H9 (cell line): ENCODE measurements at places on chromosomes 7 and 10.

- no peak for DNase-seq
These were observed 213.0 kb upstream of the PLXNA4 start for GRCh38 chr7:132789281-132789680.

DNA sequence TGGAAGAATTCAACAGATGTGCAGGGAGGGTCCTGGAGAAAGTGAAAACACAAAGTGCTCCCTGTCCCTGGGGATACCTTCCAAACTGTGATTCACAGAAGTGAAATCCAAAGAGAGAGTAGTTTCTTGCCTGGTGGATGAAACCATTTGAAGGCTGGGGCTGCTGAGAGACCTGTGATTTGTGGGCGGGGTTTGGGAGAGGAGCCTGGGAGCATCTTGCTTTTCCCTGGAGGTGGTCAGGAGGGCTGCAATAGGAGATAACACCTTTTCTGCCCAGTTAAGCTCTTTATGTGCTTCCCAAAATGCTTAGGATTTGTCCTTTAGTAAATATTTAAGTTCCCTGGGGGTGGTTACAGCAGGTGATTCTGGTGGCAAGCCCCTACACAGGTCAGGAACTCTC lies 105.3 kb upstream of the TPK1 start:
- DNase-seq, result peak; percentile 73

DNA sequence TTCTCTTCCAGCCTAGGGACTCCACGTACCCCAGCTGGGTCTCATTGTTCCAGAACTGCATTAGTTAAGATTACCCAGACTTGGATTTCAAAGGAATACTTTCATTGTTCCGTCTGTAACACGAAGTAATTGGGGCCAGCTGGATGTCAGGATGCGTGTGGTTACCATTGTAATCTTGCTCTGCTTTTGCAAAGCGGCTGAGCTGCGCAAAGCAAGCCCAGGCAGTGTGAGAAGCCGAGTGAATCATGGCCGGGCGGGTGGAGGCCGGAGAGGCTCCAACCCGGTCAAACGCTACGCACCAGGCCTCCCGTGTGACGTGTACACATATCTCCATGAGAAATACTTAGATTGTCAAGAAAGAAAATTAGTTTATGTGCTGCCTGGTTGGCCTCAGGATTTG lies 21.0 kb downstream of the LRRC17 start:
- DNase-seq, result peak; percentile 78

DNA sequence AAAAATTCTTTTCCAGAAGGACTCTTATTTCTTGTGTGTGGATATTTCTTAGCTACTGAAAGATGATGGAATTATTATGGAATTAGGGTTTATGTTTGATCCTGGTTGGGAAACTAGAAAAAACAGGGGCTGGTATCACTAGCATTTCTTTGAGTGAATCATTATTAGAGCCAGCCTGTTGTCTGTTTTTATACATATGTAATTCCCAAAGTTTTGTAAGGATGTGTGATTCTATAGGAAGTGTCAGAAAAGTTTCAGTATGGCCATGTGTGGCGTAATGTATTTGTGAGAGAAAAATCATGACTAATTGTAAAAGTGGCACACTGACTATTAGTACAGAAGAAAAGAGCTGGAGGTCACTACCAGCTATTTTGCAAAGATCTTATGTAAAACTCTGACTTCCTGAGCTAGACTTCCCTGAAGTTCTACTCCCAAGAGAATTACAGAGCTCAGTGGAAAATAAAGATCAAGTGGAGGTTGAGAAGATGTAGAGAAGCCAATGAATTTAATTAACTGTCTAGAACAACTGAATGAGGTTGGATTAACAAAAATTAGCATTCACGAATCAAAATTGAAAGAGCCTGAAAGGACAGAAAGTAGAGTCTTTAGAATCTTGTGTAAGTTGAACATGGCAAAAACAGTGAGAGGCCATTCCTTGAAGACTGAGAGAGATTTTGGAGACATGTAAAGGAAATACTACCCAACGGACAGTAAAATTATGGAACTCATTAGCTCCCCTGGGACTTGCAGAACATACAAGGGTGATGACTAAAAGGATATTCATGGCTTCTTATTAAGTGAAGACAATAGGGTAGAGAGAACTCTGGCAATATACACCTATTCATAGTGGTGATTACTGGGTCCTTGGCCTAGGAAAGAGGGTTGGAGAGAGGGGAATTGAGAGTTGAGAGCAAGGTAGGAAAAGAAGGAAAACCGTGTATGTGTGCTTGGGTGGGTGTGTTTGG lies 12.5 kb downstream of the ZNF365 start:
- no peak for DNase-seq

DNA sequence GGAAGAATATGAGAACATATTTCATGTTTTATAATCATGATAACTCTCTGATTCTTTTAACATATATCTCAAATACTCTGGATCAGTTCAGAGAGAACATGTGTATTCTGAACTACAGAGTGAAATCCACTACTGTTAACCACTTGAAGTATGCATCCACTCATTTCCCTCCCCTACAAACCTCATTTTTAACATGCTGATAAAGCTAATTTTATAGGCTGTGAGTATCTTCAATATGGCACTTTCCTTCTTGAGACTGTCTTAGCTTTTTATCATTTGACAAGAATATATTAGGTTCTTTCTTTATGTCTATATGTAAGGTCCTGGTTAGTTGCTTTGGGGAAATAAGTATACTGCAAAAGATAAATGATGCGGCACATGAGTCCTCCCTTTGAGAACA lies 154.8 kb downstream of the MLLT10 start:
- no peak for DNase-seq

- DNase-seq, result no peak
These were observed 124.8 kb upstream of the LSM8 start for GRCh38 chr7:118059209-118059608.

DNA sequence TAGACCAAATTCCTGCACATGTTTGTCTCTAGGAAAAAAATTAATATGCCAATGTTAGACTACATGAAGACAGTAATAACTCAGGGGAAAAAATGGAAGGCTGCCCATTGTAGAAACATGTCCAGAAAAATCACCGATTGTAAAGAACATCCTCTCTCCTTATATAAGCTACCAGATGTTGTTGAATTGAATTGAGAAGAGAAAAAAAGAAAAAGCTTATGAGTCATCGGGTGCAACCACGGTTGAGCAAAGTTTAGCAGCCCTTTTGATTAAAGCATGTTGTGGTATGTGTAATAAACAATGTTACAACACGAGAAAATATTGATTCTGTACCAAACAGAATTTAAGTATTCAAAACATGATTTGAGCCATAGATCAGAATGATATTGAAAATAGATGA lies 102.3 kb upstream of the ARHGAP21 start:
- no peak for DNase-seq

- peak; percentile 96 for DNase-seq
These were observed 168.9 kb downstream of the NRF1 start for GRCh38 chr7:129780257-129780973.

- no peak for DNase-seq
These were observed 567 bp downstream of the GTF2IRD1 start for GRCh38 chr7:74454021-74454924.

DNA sequence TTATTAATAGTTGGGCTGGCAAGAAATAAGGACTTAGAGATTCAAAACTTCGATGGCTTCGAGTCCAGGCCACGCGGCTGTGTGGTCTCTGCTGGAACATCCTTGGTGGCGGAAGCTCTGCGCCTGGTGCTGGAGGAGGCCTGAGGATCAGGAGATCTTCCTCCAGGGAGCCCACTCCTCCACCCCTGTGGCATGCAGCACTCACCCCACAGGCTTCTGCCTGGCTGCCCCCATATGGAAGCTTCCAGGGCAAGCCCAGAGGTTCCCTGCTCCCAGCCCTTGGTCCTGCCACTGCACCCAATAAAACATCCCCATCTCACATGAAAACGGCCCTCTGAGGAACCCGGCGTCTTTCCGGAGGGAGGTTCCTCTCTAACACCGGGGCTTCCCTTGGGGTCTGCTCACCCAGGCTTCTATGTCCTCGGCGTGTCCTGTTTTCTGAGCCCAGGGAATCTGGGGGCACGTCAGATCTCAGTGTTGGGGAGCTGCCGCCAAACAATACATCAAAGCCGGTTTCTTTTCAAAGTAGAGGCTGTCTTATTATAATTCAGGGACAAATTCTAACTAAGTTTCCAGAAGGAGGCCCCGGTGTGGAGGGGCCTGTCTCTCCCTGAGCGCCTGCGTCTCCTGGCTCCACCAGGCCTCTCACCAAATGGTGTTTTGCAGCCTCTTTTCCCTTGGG lies 32.4 kb downstream of the CALML3 start:
- DNase-seq, result no peak

DNA sequence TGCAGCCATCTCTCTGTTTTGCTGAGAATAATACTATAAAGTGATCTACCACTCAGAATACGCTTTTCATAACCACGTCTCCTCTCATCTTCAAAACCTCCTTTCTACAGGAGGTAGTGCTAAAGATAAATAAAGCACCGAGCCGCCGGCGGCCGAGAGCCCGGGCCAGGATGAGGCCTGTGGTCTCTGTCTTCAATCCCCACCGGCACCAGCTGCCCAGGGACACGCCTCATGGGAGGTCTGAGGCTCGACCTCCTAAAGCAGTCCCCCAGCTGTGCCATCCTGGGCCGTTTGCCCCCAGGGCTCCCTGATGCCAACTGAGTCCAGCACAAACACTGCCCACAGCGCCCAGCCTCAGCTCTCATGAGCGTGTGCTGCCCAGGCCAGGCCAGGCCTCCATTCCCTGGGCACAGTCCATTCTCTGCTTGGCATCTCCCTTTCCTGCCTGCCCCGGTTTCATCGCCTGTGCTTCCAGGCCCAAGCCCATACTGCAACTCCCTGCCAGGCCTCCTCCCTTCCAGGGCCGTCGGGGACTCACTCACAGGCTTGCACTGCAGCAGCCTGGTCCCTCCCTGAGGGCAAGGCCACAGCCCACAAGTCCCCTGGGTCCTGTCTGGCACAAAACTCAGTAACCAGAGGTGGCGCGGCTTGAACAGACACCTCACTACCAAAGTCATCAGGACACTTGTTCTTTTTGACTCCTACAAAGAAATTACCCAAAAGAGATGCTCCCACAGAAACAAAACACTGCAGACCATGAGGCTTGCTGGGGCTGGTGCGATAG lies 2.5 kb downstream of the INTS1 start:
- no peak for DNase-seq

DNA sequence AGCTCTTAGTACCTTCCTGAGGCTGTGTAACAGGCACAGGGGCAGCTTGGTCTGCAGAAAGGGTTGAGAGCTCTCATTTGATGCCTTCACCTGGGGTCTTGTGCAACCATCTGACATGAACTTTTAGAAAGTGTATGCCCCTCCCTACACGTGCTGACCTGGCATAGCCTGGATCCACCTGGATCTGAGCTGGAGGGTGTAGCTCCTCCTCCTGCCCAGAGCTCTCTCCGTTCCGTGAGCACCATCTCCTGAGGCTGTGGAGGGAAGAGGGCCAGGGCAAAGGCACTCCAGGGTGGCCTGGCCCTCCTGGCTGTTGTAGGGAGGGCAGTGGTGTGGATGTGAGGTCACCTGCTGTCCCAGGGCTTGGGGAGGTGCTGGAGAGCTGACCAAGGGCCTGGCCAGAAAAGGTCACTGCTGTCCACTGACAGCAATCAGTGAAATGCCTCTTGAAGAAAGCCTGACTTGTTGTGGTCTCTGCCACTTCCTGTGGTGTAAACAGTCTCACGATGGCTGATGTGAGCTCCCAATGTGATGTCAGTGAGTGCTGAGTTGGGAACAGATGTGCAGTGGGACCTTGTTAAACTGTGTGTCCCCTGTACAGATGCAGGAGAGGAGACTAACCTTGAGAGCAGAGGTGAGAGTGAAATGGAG lies 23.0 kb downstream of the AMZ1 start:
- DNase-seq, result no peak

- DNase-seq, result no peak
These were observed 37.6 kb upstream of the AGBL3 start for GRCh38 chr7:134948736-134949135.

DNA sequence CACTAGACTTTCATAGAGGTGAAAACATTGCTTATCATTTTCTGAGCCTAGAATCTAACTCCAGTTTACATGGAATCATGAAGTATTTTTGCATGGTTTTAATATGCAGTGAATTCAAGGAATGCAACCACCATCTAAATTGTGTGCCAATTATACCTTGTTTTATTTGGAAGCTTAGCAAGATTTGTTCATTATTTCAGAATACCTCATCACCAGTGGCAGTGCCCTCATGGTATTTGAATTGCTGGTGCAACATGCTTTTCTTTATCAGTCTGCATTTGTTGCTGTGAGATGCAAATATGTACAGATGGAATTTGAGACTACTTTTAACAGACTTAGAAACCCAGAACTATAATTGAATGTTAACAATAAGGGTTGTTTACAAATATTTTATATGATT lies 18.7 kb upstream of the ZNF800 start:
- no peak for DNase-seq

- no peak for DNase-seq
These were observed 274.2 kb upstream of the HABP2 start for GRCh38 chr10:113278664-113279063.

GRCh38 chr7:137753948-137754851 lies 92.6 kb downstream of the DGKI start:
- DNase-seq, result no peak

- no peak for DNase-seq
These were observed 25.5 kb downstream of the ZNF713 start for GRCh38 chr7:55912748-55913158.

DNA sequence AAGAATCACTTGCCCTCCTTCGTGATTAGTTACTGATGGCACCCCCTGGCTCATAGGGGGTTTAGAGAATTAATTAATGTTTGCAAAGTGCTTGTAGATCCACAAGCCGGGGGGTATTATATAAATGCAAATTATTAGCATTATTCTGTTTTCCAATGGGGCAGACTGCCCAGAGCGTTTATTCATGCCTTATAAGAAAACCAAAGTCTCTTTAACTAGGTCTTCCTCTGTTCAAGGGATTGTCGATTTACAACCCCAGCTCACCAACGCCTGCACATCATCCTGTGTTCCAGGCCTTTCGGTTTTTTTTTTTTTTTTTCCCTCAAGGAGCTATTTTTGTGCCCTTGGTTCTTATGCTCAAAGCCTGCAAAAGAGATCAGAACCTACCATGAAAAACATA lies 630.7 kb downstream of the PARD3 start:
- no peak for DNase-seq

DNA sequence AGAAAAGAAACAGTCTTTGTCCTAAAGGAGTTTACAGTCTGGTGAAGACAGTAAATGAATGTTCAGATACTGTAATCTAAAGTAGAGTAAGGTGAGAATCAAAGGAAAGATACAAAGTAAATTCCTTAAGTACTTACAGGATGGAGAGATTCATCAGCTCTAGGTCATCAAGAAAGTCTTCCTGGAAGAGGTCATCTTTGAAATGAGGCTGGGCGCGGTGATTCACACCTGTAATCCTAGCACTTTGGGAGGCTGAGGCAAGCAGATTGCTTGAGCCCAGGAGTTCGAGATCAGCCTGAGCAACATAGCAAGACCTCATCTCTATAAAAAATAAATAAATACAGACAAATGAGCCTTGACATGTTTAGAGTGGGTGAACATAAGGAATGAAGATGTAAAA lies 18.3 kb downstream of the FHIP2A start:
- no peak for DNase-seq

GRCh38 chr7:142803901-142804300 lies 33.1 kb downstream of the PRSS2 start:
- DNase-seq, result no peak

- no peak for DNase-seq
These were observed 111.0 kb upstream of the KLF14 start for GRCh38 chr7:130844811-130845580.
